ENCODE measurements at places on chromosomes 6 and 20.

DNA sequence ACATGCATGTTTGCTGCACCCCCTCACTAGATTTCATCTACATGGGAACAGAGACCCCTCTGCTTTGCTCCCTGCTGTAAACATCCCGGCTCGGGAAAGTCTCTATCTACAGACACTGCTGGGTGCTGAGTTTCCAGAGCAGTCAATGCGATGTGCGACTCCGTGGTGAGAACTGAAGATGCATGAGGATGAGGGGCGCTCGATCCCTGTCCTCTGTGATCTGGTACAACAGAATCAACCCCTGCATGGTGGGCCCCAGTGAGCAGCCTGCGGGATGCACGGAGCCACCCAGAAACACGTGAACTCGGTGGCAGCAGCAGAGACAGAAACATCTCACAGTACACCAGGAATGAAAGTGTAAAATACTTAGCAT, 83.1 kb downstream of the THBS2 start:
- DNase-seq = no peak

DNA sequence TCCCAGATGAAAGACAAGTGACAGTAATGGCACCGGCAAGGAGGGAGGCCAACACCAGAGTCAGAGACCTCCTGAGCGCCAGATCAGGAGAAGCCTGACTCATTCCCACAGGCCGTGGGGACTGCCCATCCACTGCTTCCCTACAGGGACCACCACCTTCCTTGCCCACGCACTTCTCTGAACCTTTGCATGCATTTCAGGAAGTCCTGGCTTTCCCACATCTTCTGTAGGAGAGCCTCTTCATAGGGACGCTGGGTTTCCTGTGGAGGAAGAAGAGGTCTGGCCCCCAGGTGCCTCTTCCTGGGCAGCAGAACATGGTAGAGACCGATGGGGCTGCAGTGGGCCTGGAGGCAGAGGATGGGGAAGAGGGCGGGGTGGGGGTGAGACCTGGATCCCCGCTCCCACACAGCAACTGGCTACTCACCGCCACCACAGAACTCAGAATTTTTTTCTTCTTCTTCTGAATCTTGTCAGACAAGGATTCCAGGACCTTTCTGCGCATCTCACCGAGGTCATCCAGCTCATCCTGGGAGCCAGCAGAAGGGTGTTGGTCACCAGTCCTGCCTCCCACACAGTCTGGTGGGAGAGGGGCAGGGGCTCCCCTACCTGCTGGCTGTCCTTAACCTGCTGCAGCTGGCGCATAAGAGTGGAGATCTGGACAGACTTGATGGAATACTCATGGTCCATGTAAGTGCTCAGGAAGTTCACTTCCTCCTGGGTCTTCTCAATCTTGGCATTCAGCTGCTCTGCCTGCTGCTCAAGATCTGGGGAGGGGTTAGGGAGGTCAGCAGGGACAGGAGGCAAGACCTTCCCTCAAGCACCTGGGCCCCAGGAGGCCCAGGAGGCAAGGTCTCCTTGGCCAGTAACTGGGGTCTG, 13.7 kb downstream of the C20orf96 start:
- no peak for DNase-seq

GRCh38 chr20:49896204-49896603, 19.1 kb downstream of the SPATA2 start:
- DNase-seq = no peak

- no peak for DNase-seq
These were observed 1304.8 kb downstream of the HACE1 start for GRCh38 chr6:103554911-103555310.

DNA sequence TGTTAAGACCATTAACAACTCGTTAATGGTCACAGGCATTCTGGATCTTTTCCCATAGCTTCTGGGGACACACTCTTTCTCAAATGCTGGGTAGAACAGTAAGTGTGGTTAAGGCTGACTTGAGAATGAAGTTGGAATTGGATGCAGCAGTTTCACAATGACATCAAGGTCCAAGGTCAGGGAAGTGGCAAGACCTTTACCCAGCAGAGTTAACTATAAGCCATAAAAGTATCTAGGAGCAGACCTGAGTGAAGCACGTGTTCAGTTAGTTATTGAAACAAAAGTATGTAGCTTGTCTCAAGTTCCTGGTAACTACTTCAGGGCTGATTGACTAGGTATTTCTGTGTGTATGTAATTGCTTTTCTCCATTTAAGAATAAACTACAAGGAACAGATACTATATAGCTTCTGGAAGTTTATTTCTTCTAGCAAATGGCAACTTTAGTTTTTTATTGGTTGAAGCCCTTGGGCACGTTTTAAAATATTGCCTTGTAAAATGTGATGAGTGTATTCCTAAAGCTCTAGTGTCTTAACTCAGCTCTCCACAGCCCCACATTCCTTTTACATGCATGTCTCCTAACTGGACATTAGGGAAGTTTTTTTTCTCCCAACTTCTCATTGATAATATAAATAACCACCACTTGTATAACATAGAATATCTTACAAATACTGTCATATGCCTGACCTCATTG, 479.0 kb upstream of the CITED2 start:
- peak; percentile 87 for DNase-seq

DNA sequence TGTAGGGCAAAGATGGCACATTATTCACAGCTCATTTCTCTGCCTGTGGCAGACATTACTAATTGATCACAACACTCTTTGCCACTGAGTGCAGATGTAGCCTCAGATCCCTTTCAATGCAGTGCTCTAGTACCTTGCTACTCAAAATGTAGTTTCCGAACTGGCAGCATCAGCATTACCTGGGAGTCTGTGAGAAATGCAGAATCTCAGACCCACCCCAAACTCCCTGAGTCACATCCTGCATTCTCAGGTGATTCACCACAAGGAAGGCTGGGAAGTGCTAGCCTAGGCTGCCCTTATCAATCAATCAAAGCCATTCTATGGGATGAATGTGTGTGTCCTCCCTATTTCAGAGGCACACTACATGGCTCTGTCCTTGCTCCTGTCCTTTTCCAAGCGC, 58.5 kb downstream of the PCNA start:
- peak; percentile 33 for DNase-seq

GRCh38 chr6:166999884-167000253, 672 bp downstream of the CEP43 start:
- no peak for DNase-seq

DNA sequence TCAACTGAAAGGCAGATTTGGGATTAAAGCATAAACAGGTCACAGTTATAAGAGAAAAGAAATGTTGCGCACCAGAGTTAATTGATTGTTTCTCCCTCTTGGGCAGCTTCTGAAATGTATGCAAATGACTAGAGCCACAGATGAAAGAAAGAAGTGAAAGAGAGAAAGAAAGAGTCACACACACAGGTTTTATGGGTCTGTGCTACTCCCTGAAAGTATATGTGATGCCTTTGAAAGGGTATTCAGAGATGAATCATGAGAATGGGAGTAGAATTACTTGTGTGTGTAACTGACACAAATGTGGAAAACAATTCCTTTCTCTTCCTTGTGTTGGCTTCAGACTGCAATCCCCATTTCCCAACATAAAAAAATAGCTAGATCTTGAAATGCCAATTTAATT, 196.9 kb downstream of the FOXA2 start:
- no peak for DNase-seq

GRCh38 chr20:43448748-43449535, 8.8 kb upstream of the SRSF6 start:
- DNase-seq = peak; percentile 48

DNA sequence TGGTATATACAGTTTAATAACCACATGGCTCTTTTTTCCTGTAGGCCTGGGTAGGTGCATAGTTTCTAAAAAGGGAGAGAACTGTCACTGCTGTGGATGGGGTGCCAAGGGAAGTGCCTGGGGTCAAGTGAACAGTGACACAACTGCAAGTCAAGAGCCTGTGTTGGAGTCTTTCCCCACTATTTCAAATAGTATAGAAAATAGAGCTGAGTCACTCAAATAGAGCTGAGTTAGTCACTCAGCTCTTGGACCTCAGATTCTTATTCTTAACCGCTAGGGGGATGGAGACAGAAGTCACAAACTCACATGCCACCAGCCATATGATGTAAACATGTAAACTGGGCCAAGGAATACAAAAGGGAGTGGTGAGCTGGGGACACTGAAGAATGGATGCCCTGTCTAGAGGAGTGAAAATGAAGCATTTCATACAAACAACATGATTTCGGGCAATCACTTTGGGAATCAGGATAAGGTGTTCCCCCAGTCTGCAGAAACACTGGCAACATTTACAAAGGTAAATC, 2.1 kb downstream of the NQO2 start:
- peak; percentile 84 for DNase-seq

- DNase-seq = peak; percentile 88
These were observed 59.0 kb downstream of the RIN2 start for GRCh38 chr20:19817017-19817416.

DNA sequence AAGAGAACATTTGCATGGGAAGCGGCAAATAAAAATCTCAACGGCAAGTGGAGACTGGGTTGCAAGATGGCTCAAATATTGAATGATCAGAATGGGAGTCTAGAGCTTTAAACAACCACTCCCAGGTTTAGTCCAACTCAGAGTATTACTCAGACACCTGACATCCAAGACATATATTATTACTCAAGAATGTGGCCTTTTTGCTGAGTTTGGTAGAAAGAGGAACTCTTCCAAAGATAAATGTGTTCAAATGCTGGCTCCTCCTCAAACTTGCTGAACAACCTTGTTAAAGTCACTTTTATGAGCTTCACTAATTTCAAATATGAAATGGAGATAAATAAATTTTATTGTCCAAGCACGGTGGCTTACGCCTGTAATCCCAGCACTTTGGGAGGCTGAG, 77.8 kb downstream of the ESR1 start:
- DNase-seq = no peak

DNA sequence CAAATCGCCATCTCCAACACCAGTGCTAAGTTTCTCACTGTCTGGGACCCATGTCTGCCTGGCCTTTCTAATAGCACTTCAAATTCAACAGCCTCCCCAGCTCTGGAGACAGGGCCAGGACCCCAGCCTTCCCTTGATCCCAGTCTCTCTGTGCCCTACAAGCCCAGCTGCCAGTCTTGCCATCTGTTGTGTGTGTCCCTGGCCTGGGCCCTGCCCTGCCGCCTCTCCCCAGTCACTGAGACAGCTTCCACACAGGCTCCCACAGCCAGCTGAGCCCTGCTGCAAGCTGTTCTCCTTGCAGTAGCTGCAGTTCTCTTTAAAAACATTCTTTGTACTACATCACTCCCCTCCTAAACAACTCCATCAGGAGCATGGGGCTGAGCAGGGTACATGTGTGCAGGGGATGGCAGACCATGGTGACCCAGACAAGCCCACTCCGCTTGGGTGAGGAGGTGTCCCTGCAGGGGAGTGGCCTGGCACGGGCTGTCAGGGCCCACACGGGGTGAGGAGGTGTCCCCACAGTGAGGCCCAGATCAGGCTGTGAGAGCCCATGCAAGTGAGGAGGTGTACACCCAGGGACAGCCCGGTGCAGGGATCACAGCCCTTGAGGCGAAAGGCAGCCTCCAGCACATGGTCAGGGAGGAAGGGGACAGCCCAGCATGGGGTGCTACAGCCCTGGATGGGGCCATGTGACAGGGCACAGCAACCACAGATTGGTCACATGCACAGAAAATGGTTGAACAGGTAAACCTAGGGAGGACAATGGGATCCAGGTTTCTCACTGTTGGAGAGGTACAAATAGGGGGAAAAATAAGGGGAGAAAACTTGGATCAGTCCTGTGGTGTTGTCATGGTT, 16.2 kb downstream of the CST7 start:
- DNase-seq = no peak

GRCh38 chr6:116528780-116529179, 16.7 kb downstream of the TRAPPC3L start:
- peak; percentile 59 for DNase-seq

GRCh38 chr6:44699082-44699481, 311.6 kb downstream of the CDC5L start:
- DNase-seq = no peak

GRCh38 chr6:170273681-170274080, 17.2 kb downstream of the DLL1 start:
- no peak for DNase-seq

DNA sequence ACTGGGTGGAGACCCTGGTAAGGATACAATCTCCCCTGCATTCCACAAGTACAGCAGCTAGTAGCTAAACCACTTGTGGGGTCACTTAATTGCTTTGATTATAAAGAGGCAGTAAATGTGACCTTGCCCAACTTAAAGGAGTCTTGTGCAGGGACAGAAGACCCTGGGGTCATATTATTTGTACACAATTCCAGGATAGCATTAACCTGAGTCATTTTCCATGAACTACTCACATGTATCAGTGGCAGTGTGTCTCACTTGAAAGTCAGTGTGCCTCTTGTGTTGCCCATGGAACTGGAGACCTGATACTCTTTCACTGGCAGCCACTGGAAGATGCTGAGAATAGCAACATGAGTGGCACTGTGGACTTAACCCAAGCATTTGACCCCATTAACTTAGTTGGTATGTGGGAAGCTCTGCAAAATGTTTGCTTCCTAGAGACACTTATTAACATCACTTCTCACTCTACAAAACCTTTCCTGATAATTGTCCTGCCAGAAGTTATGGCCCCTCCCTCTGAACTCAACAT, 28.9 kb downstream of the CLIC5 start:
- DNase-seq = peak; percentile 2

- no peak for DNase-seq
These were observed 109.0 kb upstream of the FLRT3 start for GRCh38 chr20:14446446-14446845.

GRCh38 chr6:52176550-52176949, 9.6 kb upstream of the IL17A start:
- no peak for DNase-seq

DNA sequence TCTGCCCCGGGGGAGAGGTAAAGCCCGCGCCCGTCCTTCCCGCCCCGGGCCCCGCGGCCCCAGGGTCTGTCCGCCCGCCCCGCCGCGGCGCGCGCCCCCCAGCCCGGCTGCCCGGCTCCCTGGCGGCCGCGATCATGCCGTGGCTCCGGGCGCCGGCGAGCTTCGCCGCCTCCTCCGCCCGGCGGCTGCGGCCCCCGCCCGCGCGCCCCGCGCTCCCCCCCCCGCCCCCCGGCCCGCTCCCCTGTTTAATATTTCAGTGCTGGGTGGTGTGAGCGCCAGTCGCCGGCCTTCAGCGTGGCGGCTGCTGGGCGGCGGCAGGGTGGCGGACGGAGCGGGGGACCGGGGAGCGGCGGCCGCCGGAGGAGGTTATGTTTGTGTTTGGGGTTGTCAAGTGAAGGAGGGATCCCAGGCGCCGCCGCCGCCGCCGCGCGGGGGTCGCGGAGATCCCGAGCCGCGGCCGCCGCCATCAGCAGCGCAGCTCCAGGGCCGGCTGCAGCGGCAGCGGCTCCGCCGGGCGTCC, at the start of gene HIVEP1:
HIVEP1 (plus strand) TSS at position 275 of the 520 bp plus-strand sequence. CDS start 3,317 bp downstream, outside the sequence.
- no peak for DNase-seq

DNA sequence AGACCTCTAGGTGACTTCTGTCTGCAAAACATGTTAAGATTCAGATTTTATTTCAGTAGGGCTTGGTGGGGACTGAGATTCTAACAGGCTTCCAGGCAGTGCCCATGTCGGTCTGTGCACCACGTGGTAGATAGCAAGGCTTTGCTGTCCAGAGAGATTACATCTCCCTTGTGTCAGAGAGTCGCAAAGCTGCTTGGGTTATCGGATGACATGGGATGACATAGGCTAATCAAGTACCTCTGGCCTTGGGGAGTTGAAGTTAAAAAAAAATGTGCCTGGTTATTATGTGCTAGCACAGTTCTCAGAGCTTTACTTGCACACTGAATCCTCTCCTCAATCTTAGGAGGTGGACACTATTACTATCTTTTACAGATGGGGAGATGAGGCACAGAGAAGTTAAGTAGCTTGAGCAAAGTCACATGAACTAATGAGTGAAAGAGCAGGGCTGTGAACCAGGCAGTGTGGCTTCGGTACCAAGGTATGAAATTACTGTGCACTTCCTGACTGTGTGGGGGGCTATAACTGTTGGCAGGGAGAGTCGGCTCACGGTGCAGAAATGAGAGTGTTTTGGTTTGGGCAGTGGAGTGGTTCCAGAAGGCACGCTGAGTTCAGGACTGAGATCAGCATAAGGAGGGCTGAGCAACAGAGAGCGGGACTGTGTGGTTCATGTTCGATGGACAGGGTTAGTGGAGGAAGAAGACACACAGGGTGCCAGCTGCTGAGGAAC, 41.1 kb downstream of the FARS2 start:
- no peak for DNase-seq
